ENCODE measurements at places on chromosomes 11 and 22.

DNA sequence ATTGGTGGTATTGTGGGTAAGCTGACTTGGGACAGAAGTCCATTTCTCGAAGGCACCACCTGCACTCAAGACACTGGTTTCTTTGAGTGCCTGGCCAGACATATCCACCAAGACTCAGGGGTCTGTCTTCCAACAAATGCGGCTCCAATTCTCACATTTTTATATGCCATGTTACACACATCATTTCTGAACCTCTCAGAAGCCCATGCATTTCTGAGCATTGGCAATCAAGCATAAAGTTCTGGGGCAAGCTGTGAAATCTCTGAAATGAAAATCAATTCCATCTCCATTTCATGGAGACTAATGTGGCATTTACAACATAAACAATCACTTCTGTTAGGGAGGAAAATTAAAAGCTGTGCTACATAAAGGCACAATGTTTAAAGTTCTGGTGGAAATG, 243.7 kb downstream of the KIRREL3 start:
- DNase-seq: no peak

GRCh38 chr22:19117111-19117512, 5.1 kb downstream of the DGCR2 start:
- DNase-seq: peak; percentile 77

GRCh38 chr22:45441138-45441537, 27.6 kb downstream of the RIBC2 start:
- DNase-seq: peak; percentile 55

DNA sequence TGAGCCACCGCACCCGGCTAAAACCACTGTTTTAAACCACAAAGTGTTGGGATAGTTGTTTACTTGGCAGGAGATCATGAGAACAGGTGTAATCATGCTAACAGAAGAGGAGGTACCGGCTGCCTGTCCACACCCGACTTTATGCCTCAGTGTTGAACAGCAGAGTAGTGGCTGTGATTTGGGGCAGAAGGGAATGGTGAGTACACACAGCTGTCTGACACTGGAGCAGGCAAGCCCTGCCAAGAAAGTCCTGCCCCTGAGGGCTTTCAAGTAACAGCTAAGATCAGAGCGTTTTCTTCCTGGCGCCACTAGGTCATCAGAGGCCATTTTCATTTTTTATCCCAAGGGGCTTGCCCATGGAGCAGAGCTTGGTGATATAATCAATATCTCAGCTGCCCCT, 8.1 kb downstream of the CDKN1C start:
- no peak for DNase-seq

GRCh38 chr11:117837791-117838190, 13.2 kb upstream of the FXYD2 start:
- no peak for DNase-seq

- DNase-seq: no peak
These were observed 6.0 kb downstream of the NAGA start for GRCh38 chr22:42064629-42065028.

DNA sequence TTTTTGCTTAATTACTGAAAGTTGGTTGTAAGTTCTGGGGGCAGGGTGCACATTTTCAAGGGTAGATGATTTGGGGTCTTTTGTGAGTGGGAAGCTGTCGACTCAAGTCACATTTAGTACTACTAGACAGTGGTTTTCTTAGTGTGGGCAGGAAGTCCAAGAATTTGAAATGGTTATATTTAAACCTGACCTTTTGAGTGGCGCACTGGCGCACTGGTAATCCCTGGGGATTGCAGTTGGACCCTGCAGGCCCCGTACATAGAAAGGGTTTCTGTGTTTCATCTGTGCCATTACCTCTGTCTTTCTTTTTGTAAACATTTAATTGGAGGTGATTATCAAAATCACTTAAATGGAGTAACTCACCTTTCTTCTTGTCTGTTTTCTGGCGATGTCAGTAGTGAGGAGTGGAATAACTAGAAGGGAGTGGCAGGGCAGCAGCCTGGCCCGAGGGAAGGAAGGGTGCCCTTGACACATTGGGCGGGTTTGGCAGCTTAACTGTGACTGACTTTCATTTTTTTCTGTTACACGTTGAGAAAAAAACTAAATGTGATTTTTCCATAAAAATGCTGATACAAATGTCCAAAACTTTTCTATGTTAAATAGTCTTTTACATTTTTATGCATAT, 101.8 kb upstream of the GAL start:
- no peak for DNase-seq

- DNase-seq: no peak
These were observed 91.8 kb downstream of the TBC1D22A start for GRCh38 chr22:46854125-46854870.

- DNase-seq: no peak
These were observed 27.6 kb downstream of the RCOR2 start for GRCh38 chr11:63889344-63889743.

DNA sequence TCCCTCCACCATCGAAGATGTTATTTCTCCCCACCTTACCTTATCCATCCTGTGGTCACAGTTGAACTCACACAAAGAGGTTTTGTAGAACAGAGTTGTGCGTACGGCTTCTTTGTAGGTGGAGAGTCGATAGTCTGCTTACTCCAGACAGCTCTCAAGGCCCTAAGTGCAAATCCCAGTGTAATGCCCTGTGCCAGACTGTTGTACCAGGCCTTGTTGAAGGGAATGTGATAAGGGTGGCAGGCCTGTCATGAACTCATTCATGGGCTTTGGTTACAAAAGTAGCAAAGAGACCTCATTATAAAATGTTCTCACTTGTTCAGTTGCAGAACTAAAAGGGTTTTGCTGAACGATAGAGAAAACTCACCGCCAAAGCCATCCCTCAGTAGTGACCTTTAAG, 288.7 kb upstream of the CADM1 start:
- no peak for DNase-seq

DNA sequence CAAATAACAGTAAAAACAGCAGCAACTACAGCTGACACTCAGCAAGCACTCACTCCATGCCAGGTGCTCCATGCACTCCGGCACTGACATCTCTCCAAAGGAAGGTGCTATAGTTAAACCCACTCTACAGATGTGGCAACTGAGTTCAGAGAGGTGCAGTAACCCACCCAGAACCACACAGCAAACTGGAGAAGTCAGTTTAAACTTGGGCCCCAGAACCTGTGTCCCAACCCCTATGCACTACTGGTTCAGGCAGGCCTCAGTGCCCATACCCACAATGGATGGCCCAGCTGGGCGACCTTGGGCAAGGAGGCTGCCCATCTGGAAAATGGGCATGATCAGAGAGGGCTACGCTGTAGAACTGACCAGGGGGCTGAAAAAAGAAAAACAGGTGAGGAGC, 26.4 kb upstream of the TCF20 start:
- DNase-seq: no peak

DNA sequence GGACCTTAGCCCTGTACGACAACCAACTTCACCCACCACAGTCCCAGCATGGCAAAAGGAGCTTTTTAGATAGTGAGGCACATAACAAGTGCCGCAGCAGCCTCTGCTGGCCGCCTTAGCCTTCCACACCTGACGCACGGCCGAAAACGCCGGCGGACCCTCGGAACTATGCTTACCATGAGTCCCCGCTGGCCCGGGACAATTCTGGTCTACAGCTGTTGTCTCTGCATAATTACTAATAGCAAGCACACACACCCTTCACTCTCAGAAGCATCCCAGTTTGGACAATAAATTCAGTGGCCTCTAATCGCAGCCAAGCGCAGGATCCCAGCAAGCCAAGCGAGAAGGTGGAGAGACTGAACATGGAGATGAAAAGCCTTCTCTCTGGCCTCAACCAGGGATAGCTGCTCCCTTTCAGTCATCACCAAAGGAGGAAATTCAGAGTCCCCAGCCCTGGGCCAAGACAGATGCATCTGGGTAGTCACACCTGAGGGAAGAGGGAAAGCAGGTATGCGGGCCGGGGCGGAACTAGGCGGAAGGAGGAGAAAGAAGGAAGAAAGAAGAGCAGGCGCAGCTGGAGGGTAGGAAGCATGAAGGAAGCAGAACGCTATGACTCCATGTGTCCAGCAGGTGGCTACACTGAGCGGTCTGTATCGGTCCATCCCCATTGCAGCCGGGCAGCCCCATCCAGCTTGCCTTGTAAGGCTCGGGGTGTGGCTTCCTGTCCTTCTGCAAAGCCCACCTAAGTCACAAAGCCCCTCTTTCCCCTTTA, 40.3 kb downstream of the BUD13 start:
- DNase-seq: peak; percentile 60

GRCh38 chr11:74546752-74547151, 45.6 kb upstream of the POLD3 start:
- DNase-seq: no peak

DNA sequence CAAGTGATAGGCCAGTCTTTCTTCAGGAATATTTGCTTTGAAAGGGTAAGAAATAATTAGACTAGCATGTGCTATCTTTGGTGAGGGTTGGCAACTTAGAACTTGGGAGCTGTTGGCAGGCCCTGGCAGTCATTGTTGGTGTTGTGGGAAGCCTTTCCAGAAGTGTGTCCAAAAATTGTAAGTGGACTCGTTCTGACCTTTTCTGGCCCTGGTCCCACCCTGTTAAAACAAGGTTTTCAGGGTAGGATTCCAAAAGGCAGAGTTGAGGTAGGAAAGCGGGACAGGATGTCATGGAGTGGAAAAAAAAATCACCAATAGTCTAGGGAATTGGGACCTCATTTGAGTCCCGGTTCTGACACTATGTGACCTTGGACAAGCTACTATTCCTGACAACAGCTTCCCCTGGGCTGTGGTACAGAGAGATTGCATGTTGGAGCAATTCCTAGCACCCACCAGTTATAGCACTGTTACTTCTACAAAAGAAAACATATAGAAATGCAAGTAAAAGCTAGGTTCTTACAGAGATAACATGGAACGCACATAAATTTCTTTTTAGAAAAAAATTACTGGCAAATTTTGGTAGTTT, 299.3 kb upstream of the DDI1 start:
- DNase-seq: no peak

- DNase-seq: no peak
These were observed 61.6 kb downstream of the DYNC2H1 start for GRCh38 chr11:103170865-103171264.

DNA sequence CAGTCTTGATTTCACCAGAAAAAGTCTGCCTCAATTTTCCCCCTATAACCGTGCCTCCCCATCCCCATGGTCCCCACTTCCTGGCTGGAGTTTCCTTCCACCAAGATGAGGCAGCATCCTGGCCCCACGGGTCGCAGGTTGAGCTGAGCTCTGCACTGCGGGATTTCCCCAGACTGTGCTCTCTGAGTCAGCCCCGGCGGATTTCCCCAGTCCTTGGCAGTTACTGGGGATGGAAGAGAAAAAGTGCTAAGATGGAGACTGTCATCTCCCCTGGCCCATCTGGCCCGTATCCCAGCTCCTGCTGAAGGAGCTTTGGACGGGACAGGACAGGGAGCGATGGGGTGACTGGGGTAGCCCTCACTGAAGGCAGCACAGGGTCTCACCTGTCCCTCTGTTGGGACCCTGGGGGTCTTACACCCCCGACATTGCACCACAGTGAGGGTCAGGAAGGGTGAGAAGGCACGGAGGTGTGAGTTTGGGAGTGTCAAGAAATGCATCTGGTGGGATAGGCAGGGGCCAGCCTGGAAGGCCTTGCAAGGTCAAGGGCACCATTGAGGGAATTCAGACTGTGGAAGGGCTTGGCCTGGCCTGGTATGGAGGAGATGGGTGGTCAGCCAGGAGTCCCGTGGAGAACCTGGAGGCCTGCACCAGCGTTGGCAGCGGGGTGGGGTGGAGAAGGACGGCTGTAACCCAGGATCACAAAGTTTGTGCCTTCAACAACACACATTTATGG, 36.5 kb downstream of the NADSYN1 start:
- no peak for DNase-seq

DNA sequence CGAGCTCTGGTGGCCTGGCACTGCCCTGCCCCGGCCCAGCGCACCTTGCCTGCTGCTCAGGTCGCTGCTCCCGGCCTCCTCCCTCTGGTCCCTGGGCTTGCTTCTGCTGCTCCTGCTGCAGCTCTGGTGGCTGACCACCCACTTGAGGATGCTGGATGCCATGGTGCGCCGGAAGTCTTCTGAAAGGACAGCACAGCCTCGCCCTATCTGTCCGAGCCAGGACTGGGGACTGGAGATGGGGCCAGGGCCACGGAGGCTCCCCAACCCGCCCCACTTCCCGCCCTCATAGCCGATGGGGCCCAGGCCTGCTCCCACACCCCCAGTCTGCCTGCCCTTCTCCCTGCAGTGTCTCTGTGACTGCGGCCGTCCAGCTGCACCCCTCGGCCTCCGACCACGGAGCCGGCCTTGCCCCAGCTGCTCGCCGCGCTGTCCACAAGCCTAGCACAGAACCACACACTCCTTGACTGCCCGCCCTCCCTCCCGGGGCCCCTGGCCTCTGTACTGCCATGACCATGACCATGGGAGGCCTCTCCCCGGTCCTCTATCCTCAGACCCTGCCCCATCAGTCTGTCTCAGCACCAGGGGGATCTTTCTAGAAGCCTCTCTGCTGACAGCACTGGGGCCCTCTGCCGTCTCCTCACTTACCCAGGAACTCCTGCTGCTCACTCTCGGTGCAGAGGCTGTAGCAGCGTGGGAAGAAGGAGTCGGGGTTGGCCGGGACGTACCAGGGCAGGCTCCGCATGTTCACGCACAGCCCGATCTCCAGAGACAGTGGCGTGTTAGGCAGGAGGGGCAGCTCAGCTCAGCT, 12.7 kb downstream of the TTLL8 start:
- no peak for DNase-seq

- DNase-seq: no peak
These were observed 329.9 kb upstream of the LRRC4C start for GRCh38 chr11:41789376-41789775.

DNA sequence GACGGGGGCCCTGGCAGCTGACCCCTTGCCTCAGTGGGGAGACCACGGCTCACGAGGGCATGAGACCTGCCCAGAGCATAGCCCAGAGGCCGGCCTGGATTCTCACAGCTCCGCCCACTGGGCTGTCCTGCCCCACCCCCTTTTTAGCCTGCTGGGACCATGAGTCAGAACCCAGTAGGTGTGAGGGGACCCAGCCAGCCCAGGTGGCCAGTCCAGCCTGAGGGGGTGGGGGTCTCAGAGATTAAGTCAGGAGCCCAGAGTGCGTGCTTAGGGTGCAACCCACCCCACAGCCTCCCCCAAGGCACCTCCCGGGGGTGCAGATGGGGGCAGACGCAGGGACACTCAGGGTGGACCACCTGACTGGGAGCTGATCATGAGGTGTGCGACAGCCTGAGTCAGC, 40.1 kb upstream of the PPARA start:
- no peak for DNase-seq

- no peak for DNase-seq
These were observed 431 bp downstream of the KMT2A start for GRCh38 chr11:118436639-118437207.

Measured in NCI-H345 (cell line).